ENCODE measurements at places on chromosomes 5 and 9. TPM values are rescaled to one million over a fixed set of nuclear protein-coding genes. Genes with fewer than 3 reads are reported as not detected.

Gene RNF208
- total RNA-seq: 0.31 TPM

Gene CDX1
- total RNA-seq: not detected

Gene CD74
- total RNA-seq: 2,135 TPM

Gene TLR4
- total RNA-seq: 59.9 TPM

Gene PCDHA9
- not detected for total RNA-seq

Data from mononuclear cell (primary cell).